ENCODE measurements at places on chromosomes 3 and 15.

- DNase-seq = no peak
Observed at GRCh38 chr3:138881233-138881632, 46.5 kb upstream of the PIK3CB start.

- peak; percentile 94 for DNase-seq
Observed at GRCh38 chr3:194487289-194488054, 670 bp upstream of the ATP13A3 start.

DNA sequence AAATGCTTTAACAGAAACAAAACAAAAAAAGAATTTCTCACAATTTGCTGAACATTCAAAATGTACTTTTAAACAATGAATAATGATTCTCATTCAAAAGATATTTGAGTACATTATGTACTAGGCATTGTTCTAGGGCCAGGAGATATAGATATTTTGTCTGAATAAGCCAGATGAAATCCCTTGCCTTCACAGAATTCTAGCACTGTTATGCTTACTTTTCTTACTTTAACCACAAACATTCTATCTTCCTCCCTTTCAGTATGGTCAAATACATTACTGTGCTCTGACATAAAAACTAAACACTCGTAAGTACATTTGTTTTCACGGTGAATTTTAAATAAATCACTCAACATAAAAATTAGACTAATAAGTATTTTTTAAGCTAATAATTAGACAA is 116.7 kb downstream of the ADAM10 start:
- DNase-seq = no peak

DNA sequence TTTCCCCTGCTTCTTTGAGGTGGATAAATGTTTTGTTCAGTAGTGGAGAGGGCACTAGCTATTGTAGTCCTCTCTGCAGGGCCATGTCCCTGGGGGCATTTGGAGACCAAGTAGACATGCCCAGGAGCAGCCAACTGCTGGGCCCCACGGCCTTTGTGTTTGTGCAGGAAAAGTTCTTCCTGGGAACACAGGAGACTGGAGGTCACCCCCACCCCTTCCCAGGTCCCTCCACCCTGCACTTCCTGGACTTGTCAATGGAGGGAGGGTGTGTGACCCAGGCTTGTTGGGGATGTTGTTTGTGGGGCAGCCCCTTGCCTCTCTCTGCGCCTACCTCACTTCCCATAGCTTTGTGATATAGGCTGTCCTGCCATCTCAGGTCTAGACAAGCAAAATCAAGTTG is 317.0 kb upstream of the LRRFIP2 start:
- no peak for DNase-seq

- peak; percentile 73 for DNase-seq
Observed at GRCh38 chr3:141411251-141411771, 43.0 kb downstream of the ZBTB38 start.
